ENCODE measurements at places on chromosomes 16 and 17.

- DNase-seq, result no peak
These were observed 33.2 kb upstream of the STH start for GRCh38 chr17:45965812-45966211.

GRCh38 chr17:13542636-13543035 is 59.1 kb downstream of the HS3ST3A1 start:
- no peak for DNase-seq

GRCh38 chr17:12648498-12648897 is 17.2 kb upstream of the MYOCD start:
- DNase-seq, result no peak

- no peak for DNase-seq
These were observed 54.2 kb upstream of the MAP3K14 start for GRCh38 chr17:45370949-45371413.

GRCh38 chr16:31704138-31704537 is 169.5 kb upstream of the ZNF267 start:
- no peak for DNase-seq

- no peak for DNase-seq
These were observed 15.9 kb downstream of the NARF start for GRCh38 chr17:82474223-82475010.

- DNase-seq, result no peak
These were observed 44.3 kb downstream of the RGS9 start for GRCh38 chr17:65181237-65182061.

Data from NCI-H226 (cell line).